SJSA1 (cell line): ENCODE measurements at places on chromosomes 2 and 18.

- no peak for DNase-seq
Measured at GRCh38 chr2:111898703-111899514, 502 bp downstream of the MERTK start.

DNA sequence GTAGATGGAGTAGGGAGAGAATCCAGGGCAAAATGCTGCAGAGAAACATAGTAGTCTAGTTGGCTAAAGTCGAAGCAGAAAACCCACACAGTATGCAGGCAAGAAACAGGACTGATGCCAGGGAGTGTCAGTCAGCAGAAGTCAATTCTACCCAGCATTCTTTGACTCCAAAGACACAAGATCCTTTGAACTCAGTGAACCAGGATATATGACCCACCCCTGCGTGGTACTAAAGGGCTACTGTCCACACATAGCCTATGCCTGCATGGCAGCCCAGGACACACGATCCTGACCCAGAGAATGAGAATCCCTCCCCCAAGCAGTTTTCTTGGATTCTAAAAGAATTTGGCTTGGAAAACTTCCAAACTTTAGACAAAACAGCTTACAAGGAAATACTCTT lies 42.5 kb downstream of the ALK start:
- DNase-seq, result no peak

- no peak for DNase-seq
Measured at GRCh38 chr2:144770616-144771230, 250.8 kb upstream of the ZEB2 start.

- DNase-seq, result no peak
Measured at GRCh38 chr18:69795791-69796190, 151.9 kb downstream of the CD226 start.
